Cortex of kidney (tissue), 1 donor: ENCODE measurements at places on chromosomes 2 and 18.

GRCh38 chr2:80335411-80335810, 30.9 kb upstream of the LRRTM1 start:
- DNase-seq = no peak

DNA sequence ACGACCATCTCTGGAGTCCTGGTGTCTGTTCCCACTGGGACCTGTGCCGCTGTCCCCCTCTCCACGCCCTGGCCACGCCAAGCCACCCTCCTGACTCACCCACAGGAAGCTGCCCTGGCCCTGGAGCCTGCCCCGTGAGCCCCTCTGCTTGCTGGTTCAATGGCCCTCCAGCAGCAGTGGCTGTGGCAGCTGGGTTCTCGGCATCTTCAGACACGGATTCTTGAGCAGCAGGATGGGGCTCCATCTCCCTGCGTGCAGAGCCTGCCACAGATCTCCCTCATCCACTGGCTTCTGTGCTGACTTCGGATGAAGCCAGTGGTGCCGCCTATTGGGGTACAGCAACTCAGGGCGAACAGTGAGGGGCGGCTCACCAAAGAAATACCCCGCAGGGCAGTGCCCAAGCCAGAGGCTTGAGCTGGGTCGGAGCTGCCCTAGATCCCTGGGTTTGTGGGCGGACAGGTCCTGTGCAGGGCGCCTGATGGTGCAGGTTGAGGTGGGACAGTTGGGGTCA, 14.0 kb downstream of the CAPN10 start:
- no peak for DNase-seq

DNA sequence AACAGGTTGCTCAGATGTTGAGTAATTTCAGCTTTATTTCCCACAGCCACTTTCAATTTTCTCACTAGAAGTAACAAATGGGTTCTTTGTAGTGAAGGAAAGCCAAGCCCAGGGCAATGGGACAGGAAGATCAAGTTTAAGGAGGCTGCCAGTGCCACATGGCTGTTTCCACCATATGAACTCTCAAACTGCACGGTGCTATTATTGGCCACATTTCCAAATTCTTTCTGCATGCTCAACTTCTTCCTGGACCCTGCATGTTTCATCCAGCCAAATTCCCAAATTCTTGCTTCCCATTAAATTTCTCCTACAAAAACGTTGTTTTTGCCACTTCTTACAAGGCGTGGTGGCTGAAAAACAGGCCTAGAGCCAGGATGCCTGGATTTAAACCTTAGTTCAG, 193.3 kb upstream of the SPHKAP start:
- no peak for DNase-seq

DNA sequence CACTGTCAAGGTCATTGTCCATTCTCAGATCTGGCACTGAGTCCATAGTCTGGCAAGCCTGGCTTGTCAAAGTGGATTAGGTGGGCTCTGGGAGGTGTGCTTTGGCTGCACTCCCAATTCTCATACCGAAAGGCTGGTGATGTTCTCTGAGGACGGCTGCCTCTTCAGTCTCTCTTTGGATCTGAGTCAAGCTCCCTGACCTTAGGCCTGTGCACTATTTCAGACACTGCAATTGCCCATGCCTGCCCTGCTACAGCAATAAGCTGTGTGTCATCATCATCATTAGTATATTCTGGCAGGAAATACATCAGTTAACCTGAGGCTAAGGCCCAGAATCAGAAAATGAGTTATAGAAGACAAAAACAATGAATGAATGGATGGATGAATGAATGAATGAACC, 1.6 kb upstream of the SLC5A7 start:
- no peak for DNase-seq

DNA sequence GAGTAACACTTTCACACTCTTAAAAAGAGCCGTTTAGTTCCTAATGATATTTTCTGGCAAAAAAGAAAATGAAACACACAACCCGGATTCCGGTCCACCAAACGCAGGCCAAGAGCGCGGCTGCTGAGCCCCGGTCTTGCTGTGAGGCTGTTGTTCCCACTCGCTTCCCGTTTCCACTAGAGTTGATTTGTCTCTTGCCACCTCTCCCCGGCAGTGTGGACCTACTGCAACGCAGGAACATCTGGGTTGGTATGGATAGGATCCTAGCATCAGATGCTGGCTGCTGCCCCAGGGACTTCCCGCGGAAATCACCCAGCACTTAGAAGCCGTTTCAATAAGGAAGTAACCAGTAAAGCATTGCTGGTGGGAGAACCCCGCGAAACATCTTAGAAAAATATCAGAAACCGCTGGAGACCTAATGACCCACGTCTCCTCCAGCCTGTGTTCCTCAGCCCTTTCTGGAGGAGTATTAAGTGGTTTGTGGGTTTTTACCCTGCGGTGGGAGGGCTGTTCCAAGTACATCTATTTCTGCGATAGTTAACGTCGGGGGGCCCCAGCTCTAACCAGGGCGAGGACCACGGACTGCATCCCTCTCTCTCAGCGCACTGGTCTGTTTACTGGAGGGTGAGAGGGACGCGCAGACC, 939 bp downstream of the DOCK10 start:
- no peak for DNase-seq

- no peak for DNase-seq
These were observed 820 bp downstream of the MTCL1 start for GRCh38 chr18:8705961-8706790.

GRCh38 chr2:54556621-54557121, 100.5 kb downstream of the SPTBN1 start:
- no peak for DNase-seq

- no peak for DNase-seq
These were observed 757.7 kb downstream of the KCNJ3 start for GRCh38 chr2:155456222-155456621.

- no peak for DNase-seq
These were observed 19.3 kb downstream of the GPR55 start for GRCh38 chr2:230905448-230906421.

GRCh38 chr2:150445398-150445797, 42.1 kb downstream of the RND3 start:
- DNase-seq = no peak

- no peak for DNase-seq
These were observed 2.2 kb upstream of the BCL2L11 start for GRCh38 chr2:111118481-111118980.

GRCh38 chr2:24844023-24844685, 50.9 kb downstream of the CENPO start:
- no peak for DNase-seq

- DNase-seq = no peak
These were observed 110.8 kb downstream of the NR4A2 start for GRCh38 chr2:156221703-156222102.

- no peak for DNase-seq
These were observed 8.8 kb downstream of the PELI1 start for GRCh38 chr2:64135421-64135820.

GRCh38 chr2:148716378-148716920, 71.9 kb downstream of the EPC2 start:
- DNase-seq = no peak

- DNase-seq = no peak
These were observed 4.4 kb upstream of the SLC30A6 start for GRCh38 chr2:32161296-32161695.

- DNase-seq = no peak
These were observed 230.9 kb downstream of the GCA start for GRCh38 chr2:162574615-162575452.

DNA sequence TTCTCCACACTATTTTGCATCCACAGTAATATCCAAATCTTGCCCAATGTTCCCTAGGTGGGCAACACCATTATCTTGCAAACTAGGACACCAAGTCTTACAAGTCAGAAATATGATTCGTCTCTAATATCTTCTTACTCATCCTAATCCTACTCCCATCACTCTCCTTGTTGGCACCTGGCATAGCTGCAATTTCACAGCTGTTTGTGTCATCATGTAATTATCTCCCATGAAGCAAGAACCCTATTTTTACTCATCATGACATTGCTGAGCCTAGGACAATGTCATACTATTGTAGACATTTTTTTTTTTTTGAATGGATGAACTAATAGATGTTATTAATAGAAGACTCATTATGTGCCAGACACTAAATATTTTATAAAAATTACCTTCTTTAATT, 91.3 kb upstream of the CCDC141 start:
- DNase-seq = no peak

GRCh38 chr2:25105336-25106085, 62.9 kb downstream of the POMC start:
- DNase-seq = no peak

- no peak for DNase-seq
These were observed 116.0 kb upstream of the PELI1 start for GRCh38 chr2:64260093-64260803.

GRCh38 chr2:71884303-71885042, 263.2 kb downstream of the CYP26B1 start:
- DNase-seq = no peak

DNA sequence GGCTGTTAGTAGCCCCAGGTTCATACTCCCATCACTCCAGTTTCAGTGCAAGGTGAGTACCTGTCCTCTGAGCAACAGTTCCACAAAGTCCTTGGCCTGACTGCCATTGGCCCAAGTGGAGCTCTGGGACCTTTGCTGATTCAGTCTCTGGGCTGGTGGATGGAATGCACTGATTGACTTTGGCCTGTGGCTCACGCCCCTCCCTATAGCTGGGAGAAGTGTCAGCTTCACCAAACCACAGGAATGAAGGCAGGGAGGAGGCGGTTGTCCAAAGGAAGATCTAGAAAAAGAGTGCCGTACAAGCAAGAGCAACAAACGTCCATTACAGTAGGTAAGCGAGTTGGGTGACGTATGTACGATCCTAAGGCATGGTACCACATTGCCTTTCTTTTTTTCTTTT, 34.0 kb downstream of the QPCT start:
- no peak for DNase-seq

GRCh38 chr2:135965756-135966155, 19.7 kb downstream of the DARS1 start:
- no peak for DNase-seq

- no peak for DNase-seq
These were observed 6.5 kb downstream of the KCNG2 start for GRCh38 chr18:79804130-79804787.
